Activated CD8-positive, alpha-beta memory T cell treated with anti-CD3 and anti-CD28 coated beads for 1 hour (primary cell): ENCODE measurements at places on chromosomes 3 and 15.

GRCh38 chr3:129371041-129371826, 57.2 kb downstream of the EFCAB12 start:
- no peak for DNase-seq

DNA sequence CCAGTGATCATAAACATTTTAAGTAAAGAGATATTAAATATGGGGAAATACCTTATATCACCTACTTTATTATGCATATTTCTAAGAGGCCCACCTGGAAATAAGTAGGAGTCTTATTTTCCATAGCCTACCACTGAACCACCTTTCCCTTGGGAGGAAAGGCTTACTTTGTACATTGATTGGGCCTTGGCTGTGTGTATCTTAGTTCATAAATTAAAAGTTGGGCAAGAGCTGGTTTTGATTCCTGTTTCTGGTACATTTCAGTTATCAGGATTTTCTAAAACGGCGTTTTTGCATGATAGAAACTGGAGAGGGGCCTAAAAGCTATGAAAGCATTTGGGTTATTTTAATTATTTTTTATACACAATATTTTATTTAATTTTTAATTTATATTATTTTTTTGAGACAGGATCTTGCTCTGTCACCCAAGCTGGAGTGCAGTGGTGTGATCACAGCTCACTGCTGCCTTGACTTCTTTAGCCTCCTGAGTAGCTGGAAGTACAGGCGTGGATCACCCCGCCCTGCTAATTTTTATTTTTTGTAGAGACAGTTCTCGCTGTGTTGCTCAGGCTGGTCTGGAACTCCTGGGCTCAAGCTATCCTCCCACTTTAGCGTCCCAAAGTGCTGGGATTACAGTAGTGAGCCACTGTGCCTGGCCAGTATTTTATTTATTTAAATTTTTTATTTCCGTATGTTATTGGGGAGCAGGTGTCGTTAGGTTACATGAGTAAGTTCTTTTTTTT, 2.6 kb downstream of the GMPS start:
- DNase-seq = no peak

DNA sequence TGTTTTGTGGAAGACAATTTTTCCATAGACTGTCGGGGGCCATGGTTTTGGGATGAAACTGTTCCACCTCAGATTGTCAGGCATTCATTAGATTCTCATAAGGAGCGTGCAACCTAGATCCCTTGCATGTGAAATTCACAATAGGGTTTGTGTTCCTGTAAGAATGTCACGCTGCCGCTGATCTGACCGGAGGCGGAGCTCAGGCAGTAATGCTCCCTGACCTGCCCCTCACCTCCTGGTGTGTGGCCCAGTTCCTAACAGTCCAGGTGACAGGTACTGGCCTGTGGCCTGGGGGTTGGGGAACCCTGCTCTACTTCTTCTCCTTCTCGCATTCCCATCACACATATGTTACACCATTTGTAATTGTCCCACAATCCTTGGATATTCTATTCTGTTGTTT, 11.0 kb downstream of the CHRNA7 start:
- no peak for DNase-seq

- DNase-seq = no peak
Observed at GRCh38 chr3:124674336-124674735, 55.9 kb upstream of the UMPS start.

GRCh38 chr15:100909565-100909964, 9.6 kb upstream of the LRRK1 start:
- DNase-seq = no peak

GRCh38 chr3:194689493-194689944, 3.8 kb downstream of the FAM43A start:
- DNase-seq = no peak

DNA sequence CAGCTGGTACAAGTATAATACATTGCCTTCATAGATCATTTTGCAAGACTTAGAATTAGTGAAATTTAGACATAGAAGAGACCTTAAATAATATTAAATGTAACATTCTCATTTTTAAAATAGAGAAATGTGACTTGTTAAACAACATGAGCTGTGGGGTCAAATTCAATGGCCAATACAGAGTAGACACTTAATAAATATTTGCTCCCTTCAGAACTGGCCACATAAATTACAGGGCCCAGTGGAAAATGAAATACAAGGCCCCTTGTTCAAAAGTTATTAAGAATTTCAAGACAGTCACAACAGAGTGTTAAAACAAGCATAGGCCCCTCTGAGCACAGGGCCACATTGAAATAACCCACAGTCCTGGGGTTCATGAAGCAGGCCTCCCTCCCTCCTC, 58.1 kb upstream of the PHLDB2 start:
- no peak for DNase-seq

GRCh38 chr15:71559098-71559497, 251.3 kb upstream of the NR2E3 start:
- no peak for DNase-seq

DNA sequence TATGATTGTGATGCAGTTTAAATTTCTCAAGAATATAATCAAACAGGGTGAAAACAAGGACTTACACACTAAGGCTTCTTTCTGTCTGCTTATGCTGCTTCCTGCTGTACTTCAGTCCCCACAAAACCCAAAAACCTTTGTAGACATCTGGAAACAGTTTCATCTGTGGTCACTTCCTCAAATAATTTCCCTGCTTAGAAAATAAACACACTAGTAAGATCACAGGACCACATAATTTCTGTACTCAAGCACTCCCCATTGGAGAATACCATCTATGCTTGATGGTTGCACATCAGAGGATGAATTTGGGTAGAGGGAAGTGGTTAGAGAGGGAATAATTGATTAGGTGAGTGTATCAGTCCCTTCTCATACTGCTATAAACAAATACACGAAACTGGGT, 266.2 kb downstream of the LSAMP start:
- DNase-seq = no peak

DNA sequence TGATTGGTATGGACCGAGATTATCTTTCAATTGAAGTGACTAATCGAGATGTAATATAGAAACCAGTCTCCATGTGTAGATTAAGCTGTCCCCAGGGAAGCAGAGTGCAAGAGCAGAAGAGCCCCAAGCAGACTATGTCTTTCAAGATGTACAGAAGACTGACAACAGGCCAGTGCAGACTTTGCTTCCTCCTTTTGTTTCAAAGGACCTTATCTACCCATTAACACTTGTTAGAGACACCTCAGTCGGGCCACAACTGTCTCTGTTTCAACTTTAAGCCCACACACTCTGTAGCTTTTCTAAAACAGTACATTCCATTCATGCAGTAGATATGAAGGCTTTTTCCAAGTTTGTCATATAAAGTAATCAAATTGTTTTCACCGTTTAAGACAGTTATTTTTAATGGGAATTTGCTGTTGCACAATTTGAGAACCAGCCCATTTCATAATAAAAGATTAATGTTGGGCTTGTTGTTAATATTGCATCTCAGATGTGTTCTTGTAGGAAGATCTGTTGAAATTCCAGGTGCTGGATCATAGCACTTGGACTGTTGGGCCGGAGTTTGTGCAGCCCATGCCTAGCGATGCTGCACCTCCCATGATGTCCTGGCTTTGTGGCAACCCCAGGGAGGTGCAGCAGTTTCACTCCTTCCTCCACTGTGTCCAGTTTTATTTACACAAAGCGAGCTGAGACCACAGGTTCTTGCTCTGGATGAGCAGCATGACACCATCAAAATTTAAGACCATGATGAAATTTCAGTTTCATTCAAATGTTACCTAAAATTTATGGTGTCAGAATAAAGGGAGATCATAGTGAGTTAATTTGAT, 12.4 kb downstream of the GORASP1 start:
- no peak for DNase-seq

- DNase-seq = no peak
Observed at GRCh38 chr3:118900737-118901525, 133.7 kb downstream of the IGSF11 start.

DNA sequence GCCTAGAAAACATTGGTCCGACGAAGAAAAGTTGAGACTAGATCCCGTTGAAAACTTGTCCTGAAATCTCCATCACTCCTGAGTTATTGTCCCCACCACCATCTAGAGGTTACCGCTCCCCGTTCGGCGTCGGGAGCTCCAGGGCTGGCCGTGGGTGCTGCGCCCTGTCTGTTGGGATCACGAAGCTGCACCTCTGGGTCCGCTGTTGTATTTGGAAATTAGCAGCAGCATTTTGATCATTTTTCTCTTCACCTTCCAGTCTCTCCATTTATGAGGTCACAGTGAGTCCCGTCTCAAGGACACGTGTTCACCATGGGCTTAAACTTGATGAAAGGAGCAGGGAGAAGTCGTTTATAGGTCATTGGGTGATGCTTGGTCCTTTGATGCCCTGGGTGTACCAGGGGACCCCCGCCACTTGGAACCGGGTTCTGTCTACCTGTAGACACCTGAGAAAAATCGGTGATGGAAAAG, 565 bp downstream of the MANF start:
- no peak for DNase-seq
